ENCODE measurements at places on chromosomes 7 and 10.

GRCh38 chr10:76201962-76202361 lies 770.5 kb downstream of the LRMDA start:
- DNase-seq, result no peak

- DNase-seq, result no peak
Measured at GRCh38 chr7:129123510-129123857, 21.0 kb upstream of the TSPAN33 start.

DNA sequence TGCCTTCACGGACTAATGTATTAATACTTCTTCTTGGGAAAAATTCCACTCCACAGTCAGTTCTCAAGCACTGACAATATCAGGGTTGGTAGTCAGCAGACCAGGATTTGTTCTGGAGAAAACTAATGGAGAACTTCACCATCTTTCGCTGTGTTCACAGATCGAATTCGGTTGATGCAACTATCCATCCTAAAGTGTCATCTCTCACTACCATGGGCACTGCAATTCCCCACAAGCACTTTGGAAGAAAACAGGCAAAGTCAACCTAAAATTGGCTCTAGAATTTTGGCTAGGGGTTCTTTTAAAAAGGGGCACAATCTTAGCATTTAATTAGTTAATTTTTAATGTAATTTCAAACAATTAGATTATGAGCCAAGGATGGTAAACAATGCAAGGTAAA lies 164.4 kb downstream of the HGF start:
- no peak for DNase-seq

DNA sequence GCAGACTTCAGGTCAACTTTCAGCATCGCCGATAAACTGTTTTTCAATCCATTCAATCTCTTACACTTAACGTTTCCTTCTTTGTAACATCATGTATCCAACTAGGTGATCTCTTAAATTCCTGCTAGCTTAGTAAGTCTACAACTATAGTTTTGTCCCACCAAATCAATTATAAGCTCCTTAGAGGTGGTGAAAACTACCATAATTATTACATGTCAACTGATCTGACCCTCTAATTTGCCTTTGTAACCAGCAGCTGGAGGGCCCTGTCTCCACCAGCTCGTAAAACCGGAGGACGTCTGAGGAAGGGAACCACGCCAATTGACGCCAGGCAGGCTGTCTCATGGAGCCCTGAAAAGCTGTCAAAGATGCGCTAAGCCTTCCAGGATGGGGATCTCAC lies 113.4 kb downstream of the ABCC2 start:
- DNase-seq, result no peak

DNA sequence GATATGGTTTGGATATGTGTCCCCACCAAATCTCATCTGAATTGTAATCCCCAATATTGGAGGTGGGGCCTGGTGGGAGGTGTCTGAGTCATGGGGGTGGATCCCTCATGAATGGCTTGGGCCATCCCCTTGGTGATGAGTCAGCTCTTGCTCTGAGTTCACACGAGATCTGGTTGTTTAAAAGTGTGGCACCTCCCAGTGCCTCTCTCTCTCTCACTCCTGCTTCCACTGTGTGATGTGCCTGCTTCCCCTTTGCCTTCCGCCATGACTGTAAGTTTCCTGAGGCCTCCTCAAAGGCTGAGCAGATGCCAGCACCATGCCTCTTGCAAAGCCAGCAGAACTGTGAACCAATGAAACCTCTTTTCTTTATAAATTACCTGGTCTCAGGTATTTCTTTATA lies 4.8 kb upstream of the GCK start:
- no peak for DNase-seq

DNA sequence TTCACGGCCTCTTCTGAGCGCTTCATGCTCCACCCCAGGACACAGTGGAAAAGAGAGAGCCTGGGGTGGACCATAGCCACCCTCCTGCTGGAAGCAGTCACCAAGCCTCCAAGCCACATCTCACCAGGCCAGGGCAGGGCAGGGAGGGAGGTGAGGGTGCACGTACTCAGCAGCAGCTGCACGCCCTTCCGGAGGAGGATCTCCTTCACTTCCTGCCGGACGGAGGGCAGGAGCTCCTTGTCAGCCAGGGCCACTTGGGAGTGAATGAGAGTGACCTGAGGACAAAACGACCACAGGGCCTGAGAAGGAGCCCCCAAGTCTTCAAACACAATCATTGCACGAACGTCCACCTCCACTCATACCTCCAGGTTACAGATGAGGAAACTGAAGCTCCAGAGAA lies 15.0 kb downstream of the AIFM2 start:
- no peak for DNase-seq

DNA sequence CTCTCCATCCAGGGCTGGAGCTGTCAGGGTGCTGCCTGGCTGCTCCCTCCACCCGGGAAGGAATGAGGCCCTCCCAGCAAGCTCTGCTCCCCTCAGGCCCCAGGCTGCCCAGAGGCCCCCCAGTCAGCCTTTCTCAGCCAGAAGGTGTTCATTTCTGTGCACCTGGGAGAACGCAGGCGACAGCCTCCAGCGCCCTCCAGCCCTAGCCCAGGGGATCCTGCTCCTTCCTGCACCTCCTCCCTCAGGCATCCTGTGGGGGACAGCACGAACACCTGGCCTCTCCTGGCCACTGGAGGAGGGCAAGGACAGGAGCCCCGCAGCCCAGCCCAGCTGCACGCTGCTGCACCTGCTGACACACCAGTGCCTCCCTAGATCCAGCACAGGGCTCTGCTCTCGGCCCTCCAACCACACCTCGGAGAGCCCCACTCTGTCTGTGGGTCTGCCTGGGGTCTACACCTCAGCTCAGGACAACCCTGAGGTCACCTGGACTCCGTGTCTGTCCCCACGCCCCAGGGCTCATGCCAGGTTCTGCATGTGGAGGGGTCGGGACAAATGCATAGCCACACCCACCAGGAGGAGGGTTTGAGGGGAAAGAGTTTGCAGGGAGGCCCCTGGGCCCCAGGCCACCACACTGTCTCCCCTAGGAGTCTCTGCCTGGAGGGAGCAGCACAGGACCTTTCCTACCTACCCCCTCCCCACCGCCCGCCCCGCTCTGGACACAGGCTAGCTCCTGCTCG lies 7.4 kb upstream of the PWWP2B start:
- DNase-seq, result no peak

DNA sequence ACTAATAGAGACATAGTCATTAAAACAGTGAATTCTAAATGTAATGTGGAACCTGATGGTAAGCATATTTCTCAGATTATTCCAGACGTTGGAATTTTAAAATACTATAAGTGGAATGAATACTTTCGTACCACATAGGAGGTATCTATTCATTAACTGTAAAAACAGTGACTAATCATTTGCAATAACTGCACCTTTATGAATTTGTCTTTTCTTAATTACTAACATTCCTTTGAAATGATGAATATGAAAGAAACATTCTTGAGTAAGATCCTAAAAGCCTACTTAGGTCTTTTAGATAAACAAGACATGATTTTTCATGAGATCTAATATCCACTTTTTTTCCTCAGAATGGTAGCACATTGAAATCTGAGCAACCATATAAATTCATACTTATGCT lies 549.0 kb upstream of the LRRN3 start:
- DNase-seq, result no peak

DNA sequence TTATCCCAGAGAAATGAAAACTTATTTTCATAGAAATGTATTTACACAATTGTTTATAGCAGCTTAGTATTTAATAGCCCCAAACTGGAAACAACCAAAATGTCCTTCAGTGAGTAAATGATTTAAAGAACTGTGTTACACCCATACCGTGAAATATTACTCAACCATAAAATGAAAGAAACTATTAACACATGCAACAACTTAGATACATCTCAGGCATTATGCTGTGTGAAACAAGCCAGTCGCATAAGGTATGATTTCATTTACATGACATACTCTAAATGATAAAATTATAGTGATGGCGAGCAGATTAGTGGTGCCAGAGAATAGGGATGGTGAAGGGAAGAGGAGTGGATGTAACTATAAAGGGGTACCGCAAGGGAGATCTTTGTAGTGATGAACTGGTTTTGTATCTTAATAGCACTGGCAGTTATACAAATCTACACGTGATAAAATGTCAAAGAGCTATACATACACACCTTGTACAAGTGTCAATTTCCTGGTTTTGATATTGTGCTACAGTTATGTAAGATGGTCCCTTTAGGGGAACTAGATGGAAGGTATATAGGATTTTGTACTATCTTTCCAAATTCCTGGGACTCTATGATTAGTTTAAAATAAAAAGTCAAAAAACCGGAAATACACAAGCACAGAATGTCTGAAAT lies 40.5 kb downstream of the MACC1 start:
- DNase-seq, result no peak

- no peak for DNase-seq
Measured at GRCh38 chr10:59284118-59284975, 78.0 kb downstream of the FAM13C start.

- no peak for DNase-seq
Measured at GRCh38 chr7:1520539-1521234, 9.8 kb upstream of the MAFK start.

DNA sequence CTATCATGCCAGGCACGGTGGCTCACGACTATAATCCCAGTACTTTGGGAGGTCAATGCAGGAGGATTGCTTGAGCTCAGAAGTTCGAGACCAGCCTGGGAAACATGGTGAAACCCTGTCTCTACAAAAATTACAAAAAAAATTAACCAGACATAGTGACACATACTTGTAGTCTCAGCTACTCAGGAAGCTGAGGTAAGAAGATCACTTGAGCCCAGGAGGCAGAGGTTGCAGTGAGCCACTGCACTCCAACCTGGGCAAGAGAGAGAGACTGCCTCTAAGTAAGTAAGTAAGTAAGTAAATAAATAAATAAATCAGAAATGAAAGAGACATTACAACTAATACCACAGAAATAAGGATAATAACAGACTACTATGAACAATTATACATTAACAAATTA lies 36.2 kb downstream of the PDLIM1 start:
- no peak for DNase-seq

GRCh38 chr7:8480527-8480926 lies 47.1 kb downstream of the NXPH1 start:
- no peak for DNase-seq

DNA sequence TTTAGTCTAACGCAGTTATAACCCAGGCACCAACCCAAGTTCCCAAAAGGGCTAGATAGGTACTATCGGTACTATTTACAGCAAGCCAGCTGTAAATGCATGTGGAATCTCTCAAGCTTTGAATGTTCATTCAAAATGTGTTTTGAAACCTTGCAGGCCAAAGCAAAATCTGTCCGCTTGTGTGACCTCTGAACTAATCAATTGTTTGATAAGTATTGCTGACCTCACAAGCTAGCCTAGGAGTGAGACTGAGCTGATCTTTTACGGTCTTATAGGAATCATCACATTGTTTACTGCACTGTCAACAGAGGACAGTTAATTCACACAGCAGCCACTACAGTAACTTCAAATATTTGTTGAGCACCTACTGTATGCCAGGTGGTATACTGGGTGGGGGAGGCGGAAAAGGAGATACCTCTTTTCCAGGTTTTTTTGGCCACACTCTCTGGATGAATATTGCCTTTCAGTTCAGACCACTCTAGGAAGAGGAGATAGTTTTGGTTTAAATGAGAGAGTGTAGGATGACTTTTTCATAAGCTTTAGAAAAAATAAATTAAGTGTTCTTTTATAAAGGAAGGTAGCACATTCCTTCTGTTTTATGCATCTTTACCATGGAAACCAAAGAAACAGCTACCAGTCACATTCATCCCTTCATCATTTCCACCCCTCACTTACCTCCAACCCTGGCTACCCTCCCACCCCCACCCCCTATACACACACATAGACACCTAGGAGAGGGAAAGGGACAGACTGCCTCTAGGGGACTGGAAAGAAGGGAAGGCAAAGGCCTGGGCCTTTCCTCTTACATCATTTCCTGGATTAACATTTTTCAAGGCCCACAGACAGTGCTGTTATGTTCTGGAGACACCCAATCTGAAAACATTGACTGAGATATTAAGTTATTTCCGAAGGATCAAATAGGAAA lies 2.4 kb downstream of the PAPSS2 start:
- no peak for DNase-seq

GRCh38 chr7:116912269-116912909 lies 40.9 kb upstream of the ST7 start:
- DNase-seq, result peak; percentile 16

DNA sequence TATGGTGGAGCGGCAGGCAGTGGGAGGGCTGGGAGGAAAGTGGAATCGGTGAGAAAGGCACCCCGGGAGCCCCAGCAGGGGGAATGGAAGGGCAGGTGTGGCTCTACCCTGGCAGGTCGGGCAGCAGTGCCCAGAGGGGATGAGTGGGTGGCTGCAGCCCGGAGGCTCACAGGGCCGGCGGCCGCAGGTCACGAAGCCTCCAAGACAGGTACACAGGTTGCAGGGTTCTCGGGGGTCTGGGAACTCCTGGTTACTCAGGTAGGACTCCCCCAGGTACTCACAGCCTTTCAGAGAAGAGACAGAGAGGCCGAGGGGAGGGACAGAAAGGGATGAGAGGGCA lies 21.8 kb downstream of the KCP start:
- no peak for DNase-seq

DNA sequence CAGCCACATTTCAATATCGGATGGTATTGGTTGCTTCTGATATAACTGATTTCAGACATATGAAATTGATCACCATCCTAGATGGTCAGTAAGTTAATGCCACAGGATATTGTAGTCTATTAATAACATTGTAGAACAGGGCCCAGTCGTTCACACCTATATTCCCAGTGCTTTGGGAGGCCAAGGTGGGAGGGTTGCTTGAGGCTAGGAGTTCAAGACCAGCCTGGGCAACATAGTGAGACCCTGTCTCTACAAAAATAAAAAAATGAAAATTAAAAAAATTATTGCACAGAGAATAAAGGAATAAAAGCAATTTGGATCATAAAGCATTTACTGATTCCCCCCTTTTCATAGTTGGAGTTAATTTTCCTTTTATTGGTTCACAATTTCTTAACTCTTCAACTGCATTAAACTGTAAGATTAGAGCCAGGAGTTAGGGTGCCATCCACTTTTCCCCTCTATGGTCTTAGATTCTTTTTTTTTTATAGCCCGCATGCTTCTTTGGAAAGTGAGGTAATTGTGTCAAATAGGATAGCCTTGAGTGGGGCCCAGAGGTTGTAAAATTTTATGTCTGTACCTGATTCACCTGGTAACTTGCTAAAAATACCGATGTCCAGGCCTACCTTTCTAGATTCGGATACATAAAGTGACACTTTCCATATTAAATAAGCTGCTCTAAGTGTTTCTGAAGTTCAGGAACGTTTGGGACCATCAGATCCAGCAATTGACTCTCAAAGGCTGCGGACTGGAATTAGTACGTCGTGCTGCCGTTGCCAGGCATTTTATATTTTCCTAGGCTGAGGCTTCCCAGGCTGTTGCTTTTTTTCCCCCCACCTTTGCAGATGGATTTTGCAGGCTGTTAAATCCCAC lies 24.7 kb downstream of the ADK start:
- DNase-seq, result no peak

GRCh38 chr7:105896407-105896911 lies 20.1 kb upstream of the ATXN7L1 start:
- no peak for DNase-seq

DNA sequence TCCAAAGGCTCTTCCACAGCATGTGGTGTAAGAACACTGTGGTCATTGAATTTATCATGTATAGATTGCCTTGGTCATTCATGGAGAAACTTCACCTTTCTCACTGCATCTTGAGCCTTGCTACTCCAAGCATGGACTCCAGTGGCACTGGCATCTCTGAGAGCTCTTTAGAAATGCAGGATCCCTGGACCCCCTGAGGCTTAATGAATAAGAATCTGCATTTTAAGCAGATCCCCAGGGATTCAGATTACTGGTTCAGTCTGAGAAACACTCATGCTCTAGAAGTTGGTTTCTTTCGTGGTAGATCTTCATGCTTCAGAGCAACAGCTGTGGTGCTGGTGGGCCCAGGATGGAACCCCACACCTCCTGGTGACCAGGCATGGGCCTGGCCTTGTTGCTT lies 63.2 kb downstream of the CFAP58 start:
- DNase-seq, result no peak

Measured in foreskin melanocyte (primary cell).